ENCODE measurements at places on chromosomes 6 and 20.

- DNase-seq: no peak
These were observed 89.0 kb upstream of the LYRM2 start for GRCh38 chr6:89727501-89727900.

GRCh38 chr20:2900845-2901592 is 27.7 kb downstream of the PTPRA start:
- no peak for DNase-seq

- no peak for DNase-seq
These were observed 79.4 kb upstream of the TRAF3IP2 start for GRCh38 chr6:111685058-111685457.

DNA sequence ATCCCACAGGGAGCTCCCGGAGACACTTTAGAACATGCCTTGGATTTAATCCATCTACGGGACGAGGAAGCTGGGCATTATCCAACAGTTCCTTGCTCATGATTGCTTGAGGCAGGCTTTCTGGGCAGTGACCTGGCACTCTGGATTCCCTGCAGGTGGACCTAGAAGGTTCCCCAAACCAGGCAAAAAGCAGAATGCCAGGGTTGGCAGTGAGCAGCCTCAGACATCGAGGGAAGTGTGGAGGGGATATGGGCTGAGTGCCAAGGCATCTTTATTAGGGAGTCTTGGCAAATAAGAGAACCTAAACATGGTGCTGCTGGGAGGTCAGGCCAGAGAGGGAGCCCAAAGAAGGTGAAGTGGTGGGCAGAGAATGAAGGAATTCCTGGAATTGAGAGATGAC is 158.5 kb downstream of the CD83 start:
- no peak for DNase-seq

DNA sequence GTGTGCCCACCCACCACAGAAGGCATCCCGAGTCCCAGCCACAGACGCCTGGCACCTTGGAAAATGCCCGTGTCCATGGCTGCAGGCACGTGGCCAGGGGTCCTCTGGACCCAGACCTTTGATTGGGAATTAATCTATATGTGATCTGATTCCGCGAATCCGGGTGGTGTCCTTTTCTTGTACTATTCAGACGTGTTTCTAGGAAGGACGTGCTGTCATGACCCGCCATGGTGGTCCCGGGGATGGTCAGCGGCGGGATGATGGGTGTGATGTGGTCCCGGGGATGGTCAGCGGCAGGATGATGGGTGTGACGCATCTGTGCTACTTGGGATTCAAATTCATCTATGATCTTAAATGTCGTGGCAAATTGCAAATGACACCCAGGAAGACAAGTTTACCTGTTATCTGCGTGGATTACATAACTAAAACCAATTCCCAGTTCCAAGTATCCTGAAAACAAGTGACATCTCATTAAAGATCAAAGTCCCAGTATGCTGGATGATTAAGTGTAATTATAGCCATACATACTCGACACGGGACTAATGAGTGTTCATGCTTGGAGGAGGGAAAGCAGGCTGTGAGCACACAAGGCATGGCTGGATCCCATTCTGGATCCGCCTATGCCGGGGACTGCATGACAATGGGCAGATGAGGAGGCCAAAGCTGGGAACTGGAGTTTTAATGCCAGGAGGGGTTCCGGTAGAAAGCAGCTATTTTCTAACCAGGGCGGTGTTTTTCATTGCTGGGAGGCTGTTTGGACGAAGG is 256.5 kb downstream of the TAF4 start:
- DNase-seq: no peak

DNA sequence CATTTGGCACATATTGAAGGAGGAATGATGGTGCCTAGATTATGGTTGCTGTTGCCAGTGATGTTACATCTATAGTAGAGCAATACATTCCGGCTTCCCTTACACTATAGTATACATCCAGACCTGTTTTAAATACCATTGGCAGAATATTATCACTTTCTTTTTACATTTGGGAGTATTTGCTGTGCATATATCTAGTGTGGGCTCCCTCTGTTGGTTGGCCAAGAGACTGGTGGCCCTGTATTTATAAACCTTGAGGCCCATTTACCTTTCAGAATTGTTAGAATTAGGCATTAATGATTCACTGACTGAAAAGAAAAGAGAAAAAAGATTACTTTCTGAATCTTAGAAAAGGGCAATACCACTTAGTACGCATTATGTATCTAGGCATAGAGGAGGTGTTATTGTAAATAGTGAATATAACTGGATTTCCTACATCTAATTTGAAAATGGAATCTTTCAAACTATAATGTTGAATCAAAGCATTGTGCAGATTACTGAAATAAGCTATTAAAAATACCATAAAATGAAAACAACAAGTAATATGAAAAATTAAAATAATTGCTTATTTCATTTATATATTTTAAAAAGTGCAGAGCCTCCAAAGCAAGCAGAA is 628.8 kb upstream of the MAN1A1 start:
- no peak for DNase-seq

DNA sequence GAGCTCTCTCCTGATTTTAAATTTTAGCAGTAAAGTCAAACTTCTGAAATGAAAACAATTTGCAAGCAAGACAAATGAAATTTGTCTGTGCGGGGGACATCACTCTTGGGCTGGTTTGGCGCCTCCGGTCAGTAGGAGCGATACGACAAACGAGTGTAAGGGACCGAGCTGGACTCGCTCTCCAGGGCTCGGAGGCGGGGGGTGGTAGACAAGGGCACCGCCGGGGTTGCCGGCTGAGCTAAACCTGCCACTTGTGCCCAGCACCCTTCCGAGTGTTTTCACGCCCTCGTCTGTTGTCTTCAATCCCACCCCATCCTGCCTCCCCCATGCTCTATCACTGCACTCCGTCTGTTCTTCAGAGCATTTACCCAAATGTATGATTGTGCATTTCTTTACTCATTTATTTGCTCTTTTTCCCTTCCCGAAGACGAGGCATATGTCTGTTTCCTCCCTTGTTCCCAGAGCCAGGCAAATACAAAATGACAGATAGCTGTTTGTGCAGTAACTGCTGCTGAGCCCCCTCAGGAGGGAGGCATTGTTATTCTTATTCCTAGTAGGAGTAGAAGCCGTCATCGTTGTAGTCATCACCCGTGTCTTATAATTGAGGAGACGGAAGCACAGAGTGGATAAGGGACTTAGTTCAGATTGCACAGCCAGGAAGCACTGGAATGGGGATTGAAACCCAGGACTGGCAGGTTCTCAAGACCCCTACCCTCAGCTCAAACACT is 62.8 kb upstream of the APCDD1L start:
- no peak for DNase-seq

- DNase-seq: no peak
These were observed 346.5 kb upstream of the PLCB4 start for GRCh38 chr20:8722277-8722928.

- DNase-seq: no peak
These were observed 102.1 kb downstream of the CEBPB start for GRCh38 chr20:50292591-50293283.

DNA sequence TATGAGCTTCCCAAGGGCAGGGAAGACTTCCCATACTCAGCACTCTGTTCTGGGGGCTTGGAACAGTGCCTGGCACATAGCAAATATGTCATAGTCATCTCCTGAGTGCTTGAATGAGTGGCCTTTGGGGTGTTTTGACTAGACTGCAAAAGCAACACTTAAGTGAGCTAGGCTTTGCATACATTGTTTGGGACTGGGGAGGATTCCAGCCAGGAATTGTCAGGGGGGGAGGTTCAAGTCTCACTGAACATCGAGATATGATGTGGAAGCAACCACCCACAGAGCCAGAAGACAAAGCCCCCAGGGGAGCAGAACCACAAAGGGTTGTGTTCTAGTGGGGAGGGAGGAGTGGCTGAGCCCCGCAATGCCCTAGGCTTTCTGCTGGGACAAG is 98.4 kb downstream of the SYCP2 start:
- DNase-seq: no peak

DNA sequence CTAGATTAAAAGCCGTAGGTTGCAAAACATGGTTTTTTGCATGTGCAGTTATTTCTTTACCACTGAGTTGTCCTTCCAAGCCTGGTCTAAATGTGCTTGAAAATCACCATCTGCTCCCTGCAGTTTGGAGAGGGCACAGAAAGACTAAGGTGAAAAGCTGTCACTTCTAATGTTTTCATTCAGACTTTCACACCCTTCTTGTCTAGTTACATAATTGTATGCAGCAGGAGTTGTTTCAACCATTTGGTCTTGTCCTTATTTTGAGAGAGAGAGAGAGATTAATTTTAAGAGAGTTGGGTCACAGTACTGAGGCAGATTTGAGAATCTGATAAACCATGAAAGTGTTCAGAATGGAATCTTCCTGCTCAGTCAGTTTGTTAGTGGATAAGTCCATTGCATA is 82.5 kb downstream of the ARID1B start:
- no peak for DNase-seq

GRCh38 chr6:31243508-31243907 is 28.4 kb downstream of the HLA-C start:
- DNase-seq: no peak

DNA sequence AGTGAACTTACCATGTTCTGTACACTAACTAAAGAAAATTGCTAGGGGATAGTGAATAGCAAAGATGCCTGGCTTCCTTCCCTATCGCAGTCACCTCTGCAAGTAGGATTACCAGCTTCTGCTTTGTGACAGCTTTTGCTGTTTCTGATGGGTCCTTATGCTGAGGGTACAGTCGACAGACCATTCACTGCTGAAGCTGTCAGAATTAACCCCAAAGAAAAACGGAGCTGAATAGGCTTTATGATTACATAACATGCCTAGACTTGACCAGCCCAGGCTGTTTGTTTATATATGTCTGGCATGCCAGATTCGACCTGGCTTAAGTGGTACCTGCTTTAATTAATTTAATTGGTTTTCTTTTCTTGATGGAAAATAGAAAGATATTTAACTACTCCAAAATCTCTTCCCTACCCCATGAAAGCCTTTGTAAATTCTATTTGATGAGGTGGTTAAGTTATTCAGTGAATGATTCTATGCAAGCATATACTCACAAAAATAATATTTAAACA is 21.7 kb upstream of the PRELID3B start:
- DNase-seq: no peak

- no peak for DNase-seq
These were observed 17.5 kb downstream of the NAPB start for GRCh38 chr20:23403751-23404150.

GRCh38 chr6:30490026-30490876 is 942 bp downstream of the HLA-E start:
- DNase-seq: peak; percentile 70

- no peak for DNase-seq
These were observed 80.0 kb upstream of the FUT9 start for GRCh38 chr6:95935736-95936135.

- no peak for DNase-seq
These were observed 41.6 kb upstream of the CARMIL1 start for GRCh38 chr6:25237579-25237978.

DNA sequence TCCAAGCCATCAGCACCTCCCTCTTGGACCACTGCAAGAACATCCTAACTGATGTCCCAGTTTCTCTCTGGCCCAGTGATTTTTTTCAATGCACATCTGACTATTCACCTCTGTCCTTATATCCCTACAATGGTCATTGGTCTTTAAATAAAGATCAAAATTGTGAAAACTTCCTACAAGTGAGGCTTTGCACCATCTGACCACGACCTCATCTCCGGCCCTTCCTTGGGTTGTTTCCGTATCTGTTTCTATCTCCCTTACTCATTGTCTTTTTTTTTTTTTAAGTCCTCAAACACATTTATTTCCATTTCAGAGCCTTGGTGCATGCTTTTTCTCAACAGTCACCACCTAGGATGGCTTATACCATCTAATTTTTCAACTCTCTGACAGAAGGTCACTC is 88.1 kb downstream of the IPCEF1 start:
- no peak for DNase-seq

DNA sequence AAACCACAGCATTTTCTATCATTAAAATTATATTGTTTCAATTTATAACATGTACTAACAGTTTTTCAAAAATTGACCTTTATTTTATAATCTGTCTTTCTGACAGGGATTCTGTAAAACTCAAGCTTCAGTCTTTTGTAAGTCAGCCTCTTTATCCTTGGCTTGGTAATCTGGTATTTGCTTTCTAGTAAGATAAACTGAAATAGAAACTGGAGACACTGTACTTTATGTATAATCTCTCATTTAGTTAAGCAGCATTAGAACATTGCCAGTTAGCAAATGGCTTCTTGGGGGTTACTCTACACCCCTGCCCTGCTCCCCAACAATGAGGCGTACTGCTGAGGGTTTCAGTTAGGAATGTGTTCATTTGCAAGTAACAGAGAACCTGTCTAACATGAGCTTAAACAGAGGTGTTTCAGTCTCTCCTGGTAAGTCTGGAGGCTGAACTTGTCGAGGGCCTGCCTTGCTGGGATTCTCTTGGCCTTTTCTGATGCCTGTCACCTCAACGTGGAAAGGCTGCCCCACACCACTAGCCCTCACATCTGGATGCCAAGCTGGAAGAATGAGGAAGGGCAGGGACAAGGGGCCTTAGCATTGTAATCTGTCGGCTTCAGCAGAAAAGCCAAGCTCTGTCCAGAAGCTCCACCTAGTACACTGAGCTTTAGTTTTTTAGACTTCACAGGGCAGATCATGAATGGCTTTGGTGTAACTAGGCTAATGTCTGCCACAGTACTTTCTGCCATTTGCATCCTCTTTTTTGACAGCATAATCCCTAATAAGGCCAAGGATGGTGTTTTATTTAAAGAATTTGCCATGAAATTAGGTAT is 34.8 kb downstream of the SH3BGRL2 start:
- DNase-seq: no peak

DNA sequence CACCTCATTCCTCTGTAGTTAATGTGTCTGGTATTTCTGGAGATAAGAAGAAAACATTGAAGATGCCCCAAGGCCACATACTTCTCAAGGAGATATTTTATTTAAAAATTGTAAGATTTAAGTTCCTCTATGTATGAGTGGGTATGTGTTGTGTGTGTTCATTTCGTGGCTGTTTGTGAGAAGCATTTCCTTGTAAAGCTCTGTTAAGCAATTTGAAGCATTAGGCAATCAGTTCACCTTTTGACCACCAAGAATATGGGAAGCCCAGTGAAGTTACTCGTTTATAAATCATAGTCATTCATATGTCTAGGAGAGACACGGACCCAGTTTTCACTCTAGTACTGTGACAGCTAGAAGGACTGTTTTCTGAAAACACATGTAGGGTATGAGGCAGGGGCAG is 717.6 kb upstream of the MAP3K7 start:
- no peak for DNase-seq

GRCh38 chr6:139017227-139017626 is 11.3 kb upstream of the ABRACL start:
- DNase-seq: no peak

DNA sequence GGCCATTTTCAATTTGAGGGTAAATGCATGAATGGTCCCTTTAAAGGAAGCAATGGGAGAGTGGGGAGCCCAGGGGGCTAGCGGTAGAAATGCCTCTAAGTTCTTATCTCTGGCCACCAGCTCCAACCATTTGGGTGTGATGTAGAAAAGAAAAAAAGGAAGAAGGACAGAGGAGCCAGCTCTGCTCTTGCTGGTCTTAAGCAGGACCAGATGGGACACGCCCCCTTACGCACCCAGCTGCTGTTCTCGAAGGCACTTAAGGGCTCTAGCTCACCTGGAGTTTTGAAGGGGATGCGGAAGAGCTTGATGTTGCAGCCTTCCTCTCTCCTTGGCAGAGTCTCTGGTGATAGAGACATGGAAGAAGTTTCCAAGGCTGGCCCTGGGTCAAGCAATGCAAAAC is 59.5 kb upstream of the RNF144B start:
- DNase-seq: no peak
